PC-9 (cell line): ENCODE measurements at places on chromosomes 12 and 14. TPM values are rescaled to one million over a fixed set of nuclear protein-coding genes. Genes with fewer than 3 reads are reported as not detected.

BCL11B gene
- total RNA-seq: not detected in 2 replicates

SLC22A17 gene
- total RNA-seq: not detected in 2 replicates

CLEC1B gene
- total RNA-seq: not detected in 2 replicates

PXMP2 gene
- 38.6 and 43.9 TPM in 2 replicates for total RNA-seq

BDKRB2 gene
- 0.28 and 0.43 TPM in 2 replicates for total RNA-seq

TSPAN19 gene
- not detected in 2 replicates for total RNA-seq

LTB4R2 gene
- total RNA-seq: 15.0 and 26.1 TPM in 2 replicates

FAIM2 gene
- not detected in 2 replicates for total RNA-seq

ACOT2 gene
- 7.2 and 11.1 TPM in 2 replicates for total RNA-seq
